Occipital lobe (tissue), 3 donors: ENCODE measurements at places on chromosomes 2 and 18. TPM values are rescaled to one million over a fixed set of nuclear protein-coding genes. Genes with fewer than 3 reads are reported as not detected.
A peak's percentile ranks its signal among the peaks of the same experiment; 100 is the strongest.

- no peak for DNase-seq
These were observed 9.9 kb upstream of the FOSL2 start for GRCh38 chr2:28382755-28383154.

- DNase-seq: no peak
These were observed 16.0 kb upstream of the ASXL2 start for GRCh38 chr2:25894135-25894830.

DNA sequence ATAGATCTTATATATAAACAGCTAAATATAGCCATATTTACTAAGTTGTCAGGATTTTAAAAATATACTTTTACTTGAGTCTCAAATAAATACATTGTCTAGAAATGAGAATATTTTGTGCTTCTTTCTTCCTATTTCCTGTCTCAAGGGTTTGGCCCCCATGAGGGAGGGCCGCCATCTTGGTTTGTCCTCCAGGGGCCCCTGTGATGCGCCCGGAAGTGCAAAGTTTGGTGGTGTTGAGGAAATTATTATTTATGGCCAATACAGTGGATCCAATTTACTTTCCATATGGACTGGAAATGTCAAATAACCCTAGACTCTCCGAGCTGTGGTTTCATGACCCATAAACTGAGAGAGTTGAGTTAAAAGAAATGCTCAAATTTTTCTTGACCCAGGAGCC lies 104.7 kb upstream of the OTOS start:
- DNase-seq: no peak

DNA sequence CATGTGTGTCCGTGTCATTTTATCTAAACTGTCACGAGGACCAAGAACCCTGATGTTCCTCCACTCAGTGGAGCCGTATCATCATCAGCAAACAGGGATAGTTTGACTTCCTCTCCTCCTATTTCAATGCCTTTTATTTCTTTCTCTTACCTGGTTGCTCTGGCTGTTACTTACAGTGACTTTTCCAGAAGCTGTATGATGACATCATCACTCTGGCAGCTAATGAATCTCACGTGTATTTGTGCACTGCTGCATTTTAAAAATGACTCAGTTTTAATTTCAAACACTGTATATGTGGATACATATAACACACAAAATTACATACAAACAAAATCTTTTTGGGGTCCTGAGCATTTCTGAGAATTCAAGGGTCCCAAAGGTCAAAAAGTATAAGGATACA lies 481.4 kb downstream of the CDH2 start:
- no peak for DNase-seq

GRCh38 chr2:39243469-39244123 lies at the start of gene CDKL4:
CDKL4 (minus strand) TSS chr2:39243970.
- DNase-seq: no peak

DNA sequence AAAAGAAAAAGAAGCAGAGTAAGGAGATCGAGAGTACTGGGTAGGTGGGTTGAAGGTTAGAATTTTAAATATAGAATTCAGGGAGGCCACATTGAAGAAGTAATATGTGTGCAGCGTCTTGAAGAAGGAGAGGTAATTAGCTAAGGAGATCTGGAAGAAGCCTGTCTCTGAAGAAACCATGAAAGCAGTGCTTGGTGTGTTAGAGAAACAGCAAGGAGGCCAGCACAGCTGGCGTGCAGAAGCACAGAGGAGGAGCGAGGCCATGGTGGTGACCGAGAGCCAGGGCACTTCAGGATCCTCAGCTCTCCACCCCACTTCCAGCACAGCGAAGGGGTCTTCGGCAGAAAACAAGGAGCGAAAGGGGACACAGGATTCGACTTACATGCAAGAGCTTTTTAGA lies 305.8 kb downstream of the STK39 start:
- DNase-seq: no peak

DNA sequence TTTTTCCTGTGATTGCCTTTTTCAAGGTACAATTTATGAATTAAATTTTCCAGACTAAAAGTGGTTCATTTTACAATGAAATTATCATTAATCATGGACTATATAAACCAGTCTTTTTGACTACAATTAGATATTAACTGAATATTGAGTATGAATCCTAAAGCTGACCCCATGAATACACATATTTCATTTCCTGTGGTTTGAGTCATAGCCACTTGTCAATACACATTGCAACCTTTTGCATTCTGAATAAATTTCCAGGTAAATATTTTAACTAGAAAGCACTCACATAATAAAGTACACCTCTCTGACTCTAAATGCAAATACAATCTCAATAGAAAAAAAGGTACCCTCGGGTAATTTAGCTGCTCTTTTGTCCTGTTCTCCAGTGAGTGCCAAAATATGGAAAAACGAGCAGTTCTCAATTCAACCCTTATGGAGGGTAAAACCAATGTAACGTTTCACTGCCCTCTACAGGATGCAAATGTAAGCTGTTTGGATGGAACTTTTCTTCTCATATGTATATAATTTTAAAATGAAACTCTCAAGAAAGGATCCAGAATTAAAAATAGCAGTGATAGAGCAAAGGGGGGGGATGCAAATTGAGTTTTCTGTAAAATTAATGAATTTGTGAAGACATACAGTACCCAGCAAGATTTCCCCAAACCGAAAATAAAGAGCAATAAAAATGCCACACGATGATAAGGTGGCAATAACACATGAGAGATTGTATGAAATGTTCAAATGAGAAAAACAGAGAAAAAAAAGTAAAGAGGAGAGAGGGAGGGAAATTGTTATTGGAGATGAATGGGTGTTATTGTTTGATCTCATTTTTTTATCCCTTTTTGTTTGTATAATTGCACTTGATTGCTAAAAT lies 1795.7 kb upstream of the PIK3C3 start:
- DNase-seq: no peak

- DNase-seq: no peak
These were observed 5.6 kb downstream of the POLR2D start for GRCh38 chr2:127852388-127852787.

- DNase-seq: no peak
These were observed 8.2 kb downstream of the PTGR3 start for GRCh38 chr18:75200605-75201280.

DNA sequence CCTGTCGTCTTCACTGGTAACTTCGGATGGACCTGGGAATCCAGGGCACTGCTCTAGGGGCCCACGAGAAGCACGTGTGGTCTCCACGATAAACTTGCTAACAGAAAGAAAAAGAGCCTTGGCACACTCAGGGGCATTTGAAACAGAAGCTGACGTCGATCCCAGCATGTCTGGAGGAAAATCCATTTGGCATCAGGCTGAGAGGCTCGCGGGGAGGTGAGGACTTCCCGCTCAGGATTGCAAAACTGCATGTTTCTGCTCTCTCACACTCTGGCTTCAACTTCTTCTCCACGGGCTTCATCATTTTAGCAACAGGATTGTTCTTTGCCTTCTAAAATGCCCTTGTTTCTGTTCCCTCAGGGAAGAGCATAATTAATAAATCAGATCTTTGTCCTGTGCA lies 181.7 kb upstream of the COPS8 start:
- no peak for DNase-seq

DNA sequence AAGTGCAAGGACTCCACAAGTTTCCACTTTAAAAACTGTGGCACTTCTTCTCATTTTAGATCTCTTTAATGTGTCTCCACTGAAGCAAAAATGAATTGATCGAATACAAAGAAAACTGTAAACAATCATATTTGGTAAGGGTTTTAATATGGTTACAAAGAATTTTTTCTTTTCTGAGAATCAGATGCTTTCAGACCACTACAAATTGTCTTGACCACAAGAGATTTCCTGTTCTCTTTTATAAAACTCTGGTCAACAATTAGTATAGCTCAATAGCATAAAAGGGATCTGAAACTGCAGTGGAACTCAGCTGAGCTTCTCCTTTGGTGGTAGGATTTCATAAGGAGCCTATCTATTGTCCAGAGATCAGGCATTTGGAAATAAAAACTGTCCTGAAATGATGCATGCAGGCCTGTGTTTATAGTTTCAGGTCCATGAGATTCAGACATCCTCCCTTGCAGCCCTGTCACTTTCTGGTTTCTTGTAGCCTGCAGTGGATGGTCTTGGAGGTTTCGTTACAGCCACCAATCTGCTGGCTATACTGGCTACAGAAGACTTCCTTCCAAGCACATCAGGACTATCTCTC lies 120.0 kb downstream of the DOCK10 start:
- DNase-seq: no peak

DNA sequence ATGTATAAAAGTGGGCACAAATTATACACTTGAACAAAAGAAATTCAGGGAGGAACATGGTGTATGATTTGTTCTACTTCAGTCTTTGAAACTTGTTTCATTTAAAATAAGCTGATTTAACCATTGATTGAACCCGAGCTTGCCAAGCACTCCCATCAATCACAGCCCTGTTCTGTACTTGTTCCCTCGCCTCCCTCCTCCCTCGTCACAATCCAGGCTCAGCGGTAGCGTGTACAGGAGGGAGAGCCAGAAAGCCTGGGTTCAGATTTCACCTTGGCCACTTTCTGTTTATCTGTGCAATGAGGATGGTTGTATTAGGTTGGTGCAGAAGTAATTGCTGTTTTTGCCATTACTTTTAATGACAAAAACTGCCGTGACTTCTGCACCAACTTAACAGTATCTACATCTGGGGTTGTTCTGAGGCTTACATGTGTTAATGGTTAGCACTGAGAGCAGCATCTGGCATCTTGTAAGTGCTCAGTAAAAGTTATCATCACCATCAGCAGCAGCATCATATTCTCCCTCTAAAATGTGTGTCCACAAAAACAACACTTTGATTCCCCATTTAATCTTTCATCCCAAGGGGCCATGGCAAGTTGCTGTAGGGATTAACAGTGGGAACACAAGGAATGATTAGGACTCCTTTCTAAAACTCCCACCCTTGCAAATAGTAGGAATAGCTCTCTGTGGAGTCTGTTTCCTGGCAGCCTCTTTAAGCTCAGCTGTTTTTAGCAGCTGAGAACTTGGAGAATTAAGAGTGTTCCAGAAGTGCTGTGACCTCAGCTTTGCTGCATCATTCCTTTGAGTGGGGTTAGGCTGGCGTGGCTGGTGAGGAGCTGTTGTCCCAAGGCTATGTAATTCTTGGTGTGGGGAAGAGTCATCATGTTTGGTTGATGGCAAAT lies 4.7 kb downstream of the DPYSL5 start:
- DNase-seq: no peak

- no peak for DNase-seq
These were observed 23.0 kb upstream of the MGAT5 start for GRCh38 chr2:134230885-134231284.

DNA sequence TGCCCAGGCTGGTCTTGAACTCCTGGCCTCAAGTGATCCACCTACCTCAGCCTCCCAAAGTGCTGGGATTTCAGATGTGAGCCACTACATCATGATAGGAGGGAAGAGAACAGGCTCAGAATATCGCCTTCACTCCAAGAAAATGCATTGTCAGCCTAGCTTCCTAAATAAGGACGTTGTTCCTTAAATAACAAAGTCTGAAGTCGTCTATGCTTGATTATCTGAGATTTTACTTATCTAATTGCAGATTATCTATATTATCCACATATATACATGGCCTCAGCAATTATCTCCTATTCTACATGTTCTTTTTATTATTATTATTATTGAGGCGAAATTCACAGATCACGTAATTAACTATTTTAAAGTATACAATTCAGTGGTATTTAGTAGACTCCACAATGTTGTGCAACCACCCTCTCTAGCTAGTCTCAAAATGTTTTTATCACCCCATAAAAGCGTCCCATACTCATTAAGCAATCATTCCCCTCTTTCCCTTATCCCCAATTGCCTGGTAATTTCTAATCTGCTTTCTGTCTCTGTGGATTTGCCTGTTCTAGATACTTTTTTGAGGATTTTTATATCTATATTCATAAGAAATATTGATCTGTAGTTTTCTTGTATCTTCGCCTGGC lies 95.1 kb upstream of the RFX8 start:
- no peak for DNase-seq

- no peak for DNase-seq
These were observed 1.4 kb downstream of the SPATS2L start for GRCh38 chr2:200307724-200308545.

DNA sequence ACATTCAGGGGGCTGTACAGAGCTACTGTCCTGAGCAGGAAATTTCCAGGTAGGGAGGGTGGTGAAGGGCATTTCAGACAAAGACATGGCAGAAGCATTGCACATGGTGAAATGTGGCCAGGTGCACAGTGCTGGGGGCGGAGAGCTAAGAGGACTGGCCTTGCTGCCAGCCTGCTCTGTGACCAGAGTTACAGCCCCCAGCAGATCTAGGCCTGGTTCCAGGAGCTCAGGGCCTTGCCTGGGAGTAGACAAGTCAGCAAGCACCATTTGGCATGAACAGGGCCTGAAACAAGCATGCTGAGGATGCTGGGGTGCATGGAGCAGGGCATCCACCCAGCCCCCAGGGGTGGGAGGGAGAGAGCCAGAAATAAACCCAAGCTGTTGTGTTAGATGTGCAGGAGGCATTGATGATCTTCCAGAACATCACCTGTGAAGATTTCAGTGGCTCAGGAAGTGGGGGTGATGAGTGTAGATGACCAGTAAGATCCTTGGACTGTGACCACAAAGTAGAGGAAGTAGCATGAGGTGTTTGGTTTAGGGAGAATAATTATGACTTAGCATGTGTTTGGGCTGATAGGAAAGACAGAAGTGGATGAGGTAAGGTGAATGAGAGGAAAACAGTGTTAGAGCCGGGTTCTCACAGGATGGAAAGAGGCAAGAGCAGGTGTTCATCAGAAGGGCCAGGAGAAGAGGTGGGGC lies 61.1 kb downstream of the COA5 start:
- DNase-seq: no peak

- DNase-seq: peak; percentile 42
These were observed 7.1 kb upstream of the NAPG start for GRCh38 chr18:10518595-10519255.

DNA sequence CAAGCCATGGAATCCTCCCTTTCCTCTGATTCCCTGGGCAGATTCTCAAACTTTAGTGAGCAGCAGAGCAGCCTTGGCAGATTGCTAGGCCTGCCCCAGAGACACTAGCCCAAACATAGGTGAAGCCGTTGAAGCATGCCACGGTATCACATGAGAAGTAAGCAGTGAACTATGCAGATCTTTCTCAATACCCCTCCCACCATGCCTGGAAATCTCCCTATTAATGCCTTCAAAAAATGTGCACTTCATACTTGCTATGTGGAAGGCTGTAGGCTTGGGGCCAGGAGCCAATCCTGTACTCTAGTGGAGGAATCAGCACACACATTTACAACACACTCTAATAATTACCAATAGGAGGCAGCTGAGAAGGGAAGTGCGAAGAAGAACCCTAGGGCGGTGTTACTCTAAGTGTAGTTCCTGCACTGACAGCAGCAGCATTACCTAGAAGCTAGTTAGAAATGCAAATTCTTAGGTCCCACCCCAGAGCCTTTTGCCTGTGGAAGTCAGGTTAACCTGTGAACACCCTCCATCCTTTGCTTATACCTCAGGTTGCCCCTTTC lies 305.1 kb upstream of the SPRED2 start:
- DNase-seq: no peak

GRCh38 chr2:122447237-122447636 lies 691.8 kb downstream of the TSN start:
- DNase-seq: no peak

TRIM43 gene
- not detected for total RNA-seq

ANXA4 gene
- 3.4 TPM for total RNA-seq

GALNT13 gene
- total RNA-seq: 28.4 TPM

BCS1L gene
- total RNA-seq: 23.4 TPM

FAM124B gene
- 7.8 TPM for total RNA-seq

GPR35 gene
- 0.31 TPM for total RNA-seq

SPR gene
- 1.2 TPM for total RNA-seq

KLHL41 gene
- total RNA-seq: 4.1 TPM
